ENCODE measurements at places on chromosomes 11 and 22.

DNA sequence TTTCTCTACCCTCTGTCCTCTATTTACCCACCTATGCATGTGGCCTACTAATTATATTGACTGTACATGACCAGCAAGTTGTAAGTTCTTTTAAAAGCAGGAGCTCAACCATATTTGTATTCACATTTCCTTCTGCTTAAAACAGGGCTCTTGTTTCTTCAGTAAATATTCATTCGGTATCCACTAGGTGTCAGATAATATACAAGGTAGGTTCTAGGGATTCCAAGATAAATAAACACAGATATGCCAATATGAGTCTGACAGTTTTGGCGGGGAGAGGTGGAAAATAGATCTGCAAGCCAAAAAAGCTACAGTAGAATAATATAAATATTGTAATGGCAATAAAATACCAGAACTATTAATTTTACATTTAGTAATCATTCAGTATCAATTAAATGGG, 15.3 kb upstream of the RAB30 start:
- DNase-seq = no peak

DNA sequence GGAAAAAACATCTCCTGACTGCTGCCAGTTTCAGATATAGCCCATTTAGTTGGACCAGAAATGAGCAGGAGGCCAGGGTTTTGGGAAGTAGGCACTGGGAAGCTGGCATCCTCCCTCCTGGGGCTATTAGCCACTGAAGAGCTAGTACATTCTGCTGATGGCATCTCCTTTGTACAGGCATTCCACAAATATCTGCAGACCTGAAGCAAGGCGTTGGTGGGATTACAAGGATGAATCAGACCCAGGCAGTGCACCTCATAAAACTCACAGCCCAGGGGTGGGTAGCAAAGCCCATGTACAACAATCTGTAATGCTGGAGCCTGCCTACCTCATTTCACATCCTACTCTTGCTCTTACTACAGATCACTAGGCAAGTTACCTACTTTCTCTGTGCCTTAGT, 27.5 kb upstream of the POU2AF1 start:
- DNase-seq = no peak

GRCh38 chr11:67280341-67280787, 8.7 kb upstream of the ANKRD13D start:
- no peak for DNase-seq

DNA sequence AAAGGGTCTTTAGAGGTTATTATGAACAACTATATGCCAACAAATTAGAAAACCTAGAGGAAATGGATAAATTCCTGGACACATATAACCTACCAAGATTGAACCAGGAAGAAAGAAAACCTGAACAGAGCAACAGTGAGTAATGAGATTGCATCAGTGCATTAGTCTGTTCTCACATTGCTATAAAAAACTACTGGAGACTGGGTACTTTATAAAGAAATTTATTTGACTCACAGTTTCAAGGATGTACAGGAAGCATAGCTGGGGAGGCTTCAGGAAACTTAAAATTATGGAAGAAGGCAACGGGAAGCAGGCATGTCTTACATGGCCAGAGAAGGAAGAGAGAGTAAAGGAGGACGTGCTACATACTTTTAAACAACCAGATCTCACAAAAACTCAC, 70.8 kb upstream of the GNAZ start:
- DNase-seq = no peak

- no peak for DNase-seq
Observed at GRCh38 chr11:10667521-10667885, 26.1 kb downstream of the IRAG1 start.

GRCh38 chr22:29617922-29618629, 14.6 kb downstream of the NF2 start:
- no peak for DNase-seq

DNA sequence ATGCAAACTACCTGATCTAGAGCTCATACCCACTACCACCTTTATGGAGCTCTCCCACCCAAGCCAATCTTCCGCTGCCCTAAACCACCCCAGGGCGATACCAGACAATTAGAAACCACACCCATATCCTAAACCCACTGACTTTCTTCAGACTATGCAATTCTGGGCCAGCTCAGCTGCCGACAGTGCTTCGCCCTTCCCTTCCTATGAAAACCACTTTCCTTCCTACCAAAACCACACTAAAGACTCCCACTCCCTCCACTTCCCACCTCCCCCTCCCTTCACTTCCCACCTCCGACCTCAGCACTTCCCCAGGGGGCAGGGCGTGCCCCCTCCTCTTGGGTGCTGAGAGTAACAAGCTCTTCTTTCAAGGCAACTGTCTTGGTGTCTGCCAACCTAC, 25.1 kb downstream of the B3GAT1 start:
- DNase-seq = no peak

DNA sequence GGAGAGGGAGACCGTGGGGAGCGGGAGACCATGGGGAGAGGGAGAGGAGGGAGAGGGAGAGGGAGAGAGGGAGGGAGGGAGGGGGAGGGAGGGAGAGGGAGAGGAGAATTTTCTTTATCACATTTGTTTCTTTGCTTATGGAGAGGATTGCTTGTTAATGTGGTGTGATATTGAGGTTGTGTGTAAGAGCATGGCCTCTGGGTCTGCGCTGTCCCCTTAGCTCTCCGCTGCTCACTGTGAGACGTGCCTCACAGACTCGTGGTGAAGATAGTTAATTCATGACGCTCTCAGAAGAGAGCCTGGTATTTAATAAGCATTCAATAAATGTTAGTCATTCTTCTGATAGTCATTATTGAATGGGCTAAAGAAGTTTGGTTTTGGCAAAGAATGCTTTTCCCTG, 26.2 kb downstream of the PPFIA1 start:
- DNase-seq = no peak

DNA sequence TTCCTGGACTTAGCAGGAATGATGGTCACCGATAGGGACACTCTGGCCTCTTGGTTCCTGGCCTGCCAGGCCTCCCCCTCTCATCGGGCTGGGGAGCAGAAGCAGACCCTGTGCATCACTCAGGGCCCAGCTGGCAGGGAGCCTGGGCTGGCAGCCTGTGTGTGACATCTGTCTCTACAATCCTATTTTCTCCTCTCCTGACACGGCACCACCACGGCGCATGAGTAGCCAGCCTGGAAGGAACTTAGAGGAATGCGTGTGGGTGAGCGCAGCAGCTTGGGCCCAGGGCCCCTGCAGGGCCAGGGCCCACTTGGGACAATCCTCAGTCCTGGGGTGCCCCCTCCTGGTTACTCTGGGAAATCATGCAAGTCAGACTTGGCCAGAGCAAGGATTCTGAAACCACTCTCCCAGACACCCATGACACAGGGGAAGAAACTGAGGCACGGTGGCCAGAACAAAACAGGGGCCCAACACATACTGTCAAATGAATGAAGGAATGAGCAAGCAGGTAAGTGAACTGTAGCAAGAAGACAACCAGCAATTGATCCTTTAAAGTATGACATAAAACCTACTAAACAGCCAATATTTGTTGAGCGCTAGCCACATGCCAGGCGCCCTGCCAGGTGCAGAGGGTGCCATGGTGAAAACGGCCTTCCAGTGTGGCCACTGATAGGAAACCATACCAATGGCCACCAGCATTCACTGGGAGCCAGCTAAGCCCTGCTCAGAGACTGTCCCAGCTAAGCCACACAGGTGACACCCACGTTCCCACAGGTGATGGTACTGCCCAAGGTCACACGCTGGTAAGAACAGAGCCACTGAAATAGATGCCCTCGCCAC, 13.3 kb downstream of the RSPH14 start:
- DNase-seq = peak; percentile 70

DNA sequence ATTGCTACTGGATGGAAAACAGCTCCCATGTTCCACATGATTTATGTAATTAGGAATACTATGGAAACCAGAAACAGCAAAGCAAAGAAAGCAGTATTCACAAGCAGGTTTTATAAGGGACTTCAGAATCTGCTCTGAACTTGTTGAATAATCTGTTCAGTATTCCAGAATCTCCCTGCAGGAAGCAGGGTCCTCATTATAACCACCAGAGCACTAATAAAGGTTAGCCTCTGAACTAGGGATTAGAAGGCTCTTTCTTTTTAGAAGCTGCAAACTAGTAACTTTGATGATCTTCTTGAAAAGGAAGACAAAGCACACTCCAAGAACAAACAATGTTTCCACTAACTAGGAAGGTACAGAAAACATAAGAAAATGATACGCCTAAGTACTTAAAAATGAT, 125.8 kb downstream of the DCDC1 start:
- no peak for DNase-seq

DNA sequence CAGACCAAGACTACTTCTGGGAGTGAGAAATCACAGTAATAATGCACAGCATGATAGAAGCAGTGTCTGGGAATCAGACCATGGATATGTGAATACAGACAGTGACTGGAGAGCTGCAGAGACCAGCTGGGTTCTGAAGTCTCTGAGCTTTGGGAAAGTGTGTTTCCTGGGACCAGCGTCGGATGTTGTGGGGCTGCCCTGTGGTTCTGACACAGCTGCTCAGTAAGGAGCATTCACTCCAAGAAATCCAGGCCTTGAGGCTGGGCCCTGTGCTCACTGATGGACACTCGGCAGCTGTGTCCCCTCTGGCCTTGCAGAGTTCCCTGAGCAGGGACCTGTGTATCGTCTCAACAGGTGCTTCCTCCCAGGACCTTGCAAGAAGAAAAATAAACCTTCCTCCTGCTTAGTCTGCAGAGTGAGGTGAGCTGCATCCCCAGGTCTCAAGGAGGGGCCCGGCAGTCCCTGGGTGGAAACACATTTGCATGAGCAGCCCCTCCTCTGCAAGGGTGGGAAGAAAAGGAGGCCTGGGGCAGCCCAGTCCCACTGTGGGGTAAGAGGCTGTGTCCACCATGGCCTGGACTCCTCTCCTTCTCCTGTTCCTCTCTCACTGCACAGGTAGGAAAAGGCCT, 107.9 kb downstream of the VPREB1 start:
- no peak for DNase-seq

- no peak for DNase-seq
Observed at GRCh38 chr11:33913991-33914390, 22.1 kb upstream of the LMO2 start.

GRCh38 chr11:12159351-12160099, 49.1 kb downstream of the MICAL2 start:
- DNase-seq = no peak

GRCh38 chr11:11135820-11136476, 217.1 kb downstream of the CSNK2A3 start:
- no peak for DNase-seq

DNA sequence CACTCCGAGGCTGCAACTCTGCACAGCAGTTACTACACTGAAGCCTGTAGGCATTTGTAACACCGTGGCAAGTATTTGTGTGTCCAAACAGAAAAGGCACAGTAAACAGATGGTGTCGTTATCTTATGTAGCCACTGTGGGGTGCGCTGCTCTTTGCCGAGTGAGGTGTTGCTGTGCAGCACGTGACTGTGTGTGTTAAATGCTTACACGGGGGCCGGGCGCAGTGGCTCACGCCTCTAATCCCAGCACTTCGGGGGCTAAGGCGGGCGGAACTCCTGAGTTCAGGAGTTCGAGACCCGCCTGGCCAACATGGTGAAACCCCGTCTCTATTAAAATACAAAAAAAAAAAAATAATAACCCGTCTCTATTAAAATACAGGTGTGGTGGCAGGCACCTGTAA, 11.5 kb downstream of the ZBED4 start:
- no peak for DNase-seq

GRCh38 chr11:69499186-69499917, 17.9 kb downstream of the LINC01488 start:
- DNase-seq = no peak

DNA sequence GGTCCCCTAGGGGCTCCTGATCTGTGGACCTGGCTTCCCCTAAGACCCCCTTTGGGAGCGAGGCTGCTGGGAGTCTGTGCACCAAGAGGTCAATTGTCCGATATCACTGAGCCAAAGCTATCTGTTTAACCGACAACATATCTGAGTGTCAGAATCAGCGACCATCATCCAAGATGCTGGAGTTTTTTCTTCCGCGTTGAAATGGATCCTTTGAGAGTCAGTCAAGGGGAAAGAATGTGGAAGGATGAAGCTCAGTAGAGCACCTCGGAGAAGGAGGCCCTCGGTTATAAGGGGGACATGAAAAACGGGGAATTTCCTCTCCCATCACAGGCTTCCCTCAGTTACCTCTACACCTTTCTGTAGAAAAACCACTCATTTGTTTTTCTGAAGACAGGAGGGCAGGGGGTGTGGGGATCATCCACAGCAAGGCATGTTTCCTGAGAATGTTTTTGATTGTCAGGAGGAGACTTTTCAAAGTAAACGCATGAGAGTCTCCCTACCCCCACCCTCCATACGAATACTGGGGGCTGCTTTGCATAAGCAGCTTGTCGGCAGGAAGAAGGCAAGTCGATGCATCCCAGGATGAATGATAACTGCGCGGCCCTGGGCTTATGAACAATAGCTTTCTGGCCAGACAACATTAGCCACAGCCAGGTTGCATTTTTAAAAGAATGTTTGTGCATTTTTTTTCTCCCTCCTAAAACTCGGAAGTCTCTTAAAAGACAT, 37.7 kb upstream of the CCND1 start:
- DNase-seq = no peak

DNA sequence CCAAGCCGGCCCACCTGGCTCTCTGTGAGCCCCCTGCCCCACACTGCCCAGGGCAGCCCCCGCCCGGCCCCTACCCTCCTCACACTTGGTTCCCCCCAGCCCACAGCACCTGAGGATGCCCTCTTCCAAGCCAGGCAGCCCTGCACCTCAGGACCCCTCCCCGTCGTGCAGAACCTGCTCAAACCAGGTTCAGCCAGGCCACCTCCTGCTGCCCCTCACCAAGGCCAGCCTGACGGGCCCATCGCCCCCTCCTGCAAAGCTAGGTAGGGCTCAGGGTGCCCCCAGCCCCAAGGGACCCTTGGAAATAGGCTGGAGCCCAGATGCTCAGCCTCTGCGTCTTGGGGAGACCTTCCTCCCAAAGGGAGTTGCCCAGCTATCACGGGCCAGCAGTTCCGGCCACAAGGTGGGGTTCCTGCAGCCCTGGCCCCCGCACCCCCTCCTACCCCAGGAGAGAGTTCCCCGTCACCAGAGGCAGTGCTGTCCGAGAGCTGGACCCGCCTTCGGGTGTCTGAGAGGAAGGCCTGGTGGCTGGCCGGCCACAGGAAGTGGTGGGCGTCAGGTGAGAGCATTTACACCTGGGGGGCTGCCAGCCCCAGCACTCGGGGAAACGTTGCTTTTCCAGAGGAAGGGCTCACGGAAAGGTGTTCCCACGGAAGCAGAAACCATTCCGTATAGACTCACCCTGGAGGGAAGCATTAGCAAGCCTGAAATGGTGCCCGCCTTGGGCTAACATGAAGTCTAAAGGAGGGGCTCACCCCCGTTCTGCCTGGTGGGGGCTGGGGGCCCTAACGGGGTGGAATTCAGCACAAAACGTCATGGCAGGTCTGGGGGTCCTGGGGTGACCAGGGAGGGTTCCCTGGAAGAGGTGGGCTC, 3.2 kb upstream of the SYT8 start:
- DNase-seq = no peak

DNA sequence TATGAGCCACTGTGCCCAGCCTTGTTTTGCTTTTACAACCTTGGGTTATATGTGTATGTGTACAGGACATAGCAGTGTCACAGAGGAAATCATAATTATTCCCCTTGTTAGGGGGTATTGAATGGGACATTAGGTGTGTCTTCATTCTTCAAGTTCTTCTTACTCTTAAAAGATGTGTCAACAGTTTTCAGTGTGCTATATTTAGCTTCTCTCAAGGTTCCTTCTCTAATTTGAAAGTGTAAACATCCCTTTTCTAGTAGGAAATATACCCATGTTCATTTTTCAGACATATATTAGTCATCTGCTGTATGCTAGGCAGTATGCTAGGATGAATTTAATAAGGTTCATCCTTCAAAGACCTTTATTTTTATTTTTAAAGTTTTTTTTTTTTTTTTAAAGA, 17.1 kb downstream of the PCF11 start:
- no peak for DNase-seq

GRCh38 chr11:71240865-71241691, 11.3 kb downstream of the SHANK2 start:
- DNase-seq = no peak

Data from CD4-positive, alpha-beta T cell treated with Interleukin-6 at 100 ng/mL for 8 hours (primary cell).